Right hindlimb (tissue), 1 donor: ENCODE measurements at places on chromosomes 2 and 18.

GRCh38 chr2:216584112-216584511, 49.1 kb upstream of the IGFBP2 start:
- no peak for DNase-seq

GRCh38 chr2:112121682-112122254, 16.4 kb upstream of the FBLN7 start:
- no peak for DNase-seq

- DNase-seq = no peak
Observed at GRCh38 chr2:162317861-162318327, 590 bp downstream of the IFIH1 start.

DNA sequence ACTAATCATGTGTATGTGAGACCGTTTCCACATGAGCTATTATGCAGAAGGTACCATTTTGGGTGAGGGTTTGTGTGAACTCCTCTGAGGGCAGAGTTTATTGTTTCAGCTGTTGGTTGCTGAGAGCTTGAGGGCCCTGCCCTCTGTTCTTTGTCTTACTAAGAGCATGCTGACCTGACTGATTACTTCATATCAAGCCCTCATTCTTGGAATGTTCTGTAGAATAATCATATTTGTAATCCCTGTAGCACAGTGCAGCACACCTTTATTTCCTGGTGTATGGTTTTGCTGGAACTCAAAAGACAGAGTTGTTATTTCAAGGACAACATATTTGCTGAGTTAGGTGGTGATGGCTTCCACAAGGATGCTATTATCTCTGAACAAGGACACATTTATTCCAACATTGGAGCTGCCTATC, 118.5 kb downstream of the GALNT3 start:
- no peak for DNase-seq

- DNase-seq = no peak
Observed at GRCh38 chr2:189362283-189362682, 79.0 kb upstream of the WDR75 start.

GRCh38 chr2:162787616-162788015, 51.0 kb downstream of the KCNH7 start:
- DNase-seq = no peak

DNA sequence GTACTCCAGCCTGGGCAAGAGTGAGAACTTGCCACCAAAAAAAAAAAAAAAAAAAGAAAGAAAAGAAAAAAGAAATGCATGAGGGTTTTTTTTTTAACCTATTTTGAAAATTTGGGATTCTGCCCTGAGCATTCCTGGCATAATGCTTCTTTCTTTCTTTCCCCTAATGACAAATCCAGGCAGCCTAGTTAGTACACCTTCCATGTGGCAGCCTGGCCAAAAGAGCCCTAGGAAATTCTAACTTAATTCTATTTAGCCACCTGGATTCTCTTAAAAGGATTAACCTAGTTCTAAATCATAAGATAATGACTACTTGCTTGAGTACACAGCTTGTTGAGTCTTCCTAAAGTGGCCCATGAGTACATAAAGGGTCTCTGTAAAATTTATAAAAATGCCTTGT, 160.1 kb downstream of the THADA start:
- DNase-seq = no peak
